ENCODE measurements at places on chromosomes 16 and 17.

DNA sequence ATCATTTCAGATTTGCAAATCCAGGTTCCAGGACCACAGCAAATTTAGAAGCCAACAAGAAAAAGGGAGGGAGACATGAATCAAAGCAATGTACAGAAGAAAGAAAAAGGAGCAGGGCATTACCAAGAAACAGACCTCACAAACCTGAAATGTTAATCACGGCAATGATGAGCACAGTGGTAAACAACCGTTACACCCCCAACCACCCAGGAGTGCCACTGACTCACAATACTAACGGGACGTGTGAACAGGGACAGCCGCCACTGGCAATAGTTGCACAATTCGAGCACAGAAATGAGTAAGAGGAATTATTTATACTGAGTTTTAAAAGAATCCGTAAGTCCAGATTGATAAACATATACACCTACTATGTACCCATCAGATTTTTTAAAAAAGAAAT, 13.8 kb downstream of the USP22 start:
- no peak for DNase-seq

DNA sequence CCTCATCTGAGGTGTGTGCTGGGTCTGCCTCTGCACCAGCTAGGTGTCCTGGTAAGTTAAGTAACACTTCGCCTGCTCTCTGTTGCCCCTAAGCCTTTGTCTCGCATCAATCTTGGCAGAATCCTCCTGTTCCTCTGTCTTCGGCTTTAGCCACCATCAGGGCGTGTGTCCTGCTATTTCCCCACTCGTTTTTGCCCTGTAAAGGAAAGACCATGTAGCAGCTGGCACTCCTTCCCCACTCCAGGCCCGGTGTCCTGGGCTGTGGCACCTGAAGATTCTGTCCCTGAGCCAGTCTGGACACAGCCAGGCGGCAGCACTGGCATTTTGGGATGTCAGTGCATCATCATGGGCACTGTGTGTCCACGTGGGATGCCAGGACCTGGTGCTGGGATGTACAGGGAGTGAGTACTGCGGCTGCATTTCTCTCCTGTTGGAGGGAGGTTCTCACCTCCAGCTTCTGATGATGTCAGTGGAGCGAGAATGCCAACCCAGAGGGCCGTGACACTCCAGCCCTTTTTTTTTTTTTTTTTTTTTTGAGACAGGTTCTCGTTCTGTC, 26.2 kb upstream of the FOXK2 start:
- DNase-seq: no peak

- DNase-seq: no peak
Observed at GRCh38 chr16:67283039-67283825, 3.9 kb downstream of the PLEKHG4 start.

- DNase-seq: no peak
Observed at GRCh38 chr16:50957056-50957455, 194.0 kb downstream of the SALL1 start.

DNA sequence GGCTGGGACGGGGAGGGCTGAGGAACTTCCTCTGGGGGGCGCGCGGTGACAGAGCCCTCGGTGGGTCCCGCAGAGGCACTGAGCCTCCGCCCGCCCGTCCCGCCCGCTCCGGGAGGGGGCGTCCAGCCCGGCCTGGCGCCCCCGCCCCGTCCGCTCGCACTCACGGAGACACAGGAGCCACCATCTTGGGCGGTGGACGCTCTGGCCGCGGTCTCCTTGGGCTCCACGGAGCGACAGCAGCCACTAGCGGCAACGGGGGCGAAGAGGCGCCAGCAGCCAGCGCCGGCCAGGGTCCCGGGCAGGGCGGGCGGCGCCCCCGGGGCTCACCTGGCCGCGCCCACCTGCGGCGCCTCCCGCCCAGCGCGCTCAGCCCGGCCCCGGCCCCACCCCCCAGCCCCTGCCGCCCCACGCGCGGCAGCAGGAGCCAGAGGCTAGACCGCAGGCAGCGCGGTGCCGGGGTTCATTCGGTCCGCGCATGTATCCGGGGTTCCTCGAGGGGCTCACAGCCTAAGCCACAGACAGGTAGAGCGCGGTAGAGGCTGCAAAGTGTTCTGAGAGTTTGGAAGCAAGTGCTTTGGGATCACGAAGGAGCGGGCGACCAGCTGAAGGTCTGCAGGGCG, at the start of gene C17orf113:
TSS of gene C17orf113 (minus strand) at position 209 of the 620 bp plus-strand sequence. CDS start 7,225 bp downstream, outside the sequence.
- DNase-seq: no peak

DNA sequence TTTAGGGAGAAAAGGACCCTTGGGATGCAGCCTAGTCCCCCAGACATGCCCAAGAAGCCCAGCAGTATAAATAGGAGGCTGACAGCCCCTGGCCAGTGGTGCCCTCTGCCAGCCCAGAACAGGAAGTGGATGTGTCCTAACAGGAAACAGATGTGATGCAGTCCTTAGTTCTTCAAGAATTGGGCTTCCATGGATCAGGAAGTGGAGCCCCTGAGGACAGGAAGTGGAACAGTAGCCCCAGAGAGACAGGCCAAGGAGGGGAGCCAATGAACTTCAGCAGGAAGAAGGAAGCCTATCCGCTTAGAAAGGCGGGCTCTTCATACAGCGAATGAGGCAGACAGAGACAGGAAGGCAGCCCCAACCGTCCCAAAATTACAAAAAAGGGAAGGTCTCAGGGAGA, 7.2 kb downstream of the CTF1 start:
- DNase-seq: no peak

DNA sequence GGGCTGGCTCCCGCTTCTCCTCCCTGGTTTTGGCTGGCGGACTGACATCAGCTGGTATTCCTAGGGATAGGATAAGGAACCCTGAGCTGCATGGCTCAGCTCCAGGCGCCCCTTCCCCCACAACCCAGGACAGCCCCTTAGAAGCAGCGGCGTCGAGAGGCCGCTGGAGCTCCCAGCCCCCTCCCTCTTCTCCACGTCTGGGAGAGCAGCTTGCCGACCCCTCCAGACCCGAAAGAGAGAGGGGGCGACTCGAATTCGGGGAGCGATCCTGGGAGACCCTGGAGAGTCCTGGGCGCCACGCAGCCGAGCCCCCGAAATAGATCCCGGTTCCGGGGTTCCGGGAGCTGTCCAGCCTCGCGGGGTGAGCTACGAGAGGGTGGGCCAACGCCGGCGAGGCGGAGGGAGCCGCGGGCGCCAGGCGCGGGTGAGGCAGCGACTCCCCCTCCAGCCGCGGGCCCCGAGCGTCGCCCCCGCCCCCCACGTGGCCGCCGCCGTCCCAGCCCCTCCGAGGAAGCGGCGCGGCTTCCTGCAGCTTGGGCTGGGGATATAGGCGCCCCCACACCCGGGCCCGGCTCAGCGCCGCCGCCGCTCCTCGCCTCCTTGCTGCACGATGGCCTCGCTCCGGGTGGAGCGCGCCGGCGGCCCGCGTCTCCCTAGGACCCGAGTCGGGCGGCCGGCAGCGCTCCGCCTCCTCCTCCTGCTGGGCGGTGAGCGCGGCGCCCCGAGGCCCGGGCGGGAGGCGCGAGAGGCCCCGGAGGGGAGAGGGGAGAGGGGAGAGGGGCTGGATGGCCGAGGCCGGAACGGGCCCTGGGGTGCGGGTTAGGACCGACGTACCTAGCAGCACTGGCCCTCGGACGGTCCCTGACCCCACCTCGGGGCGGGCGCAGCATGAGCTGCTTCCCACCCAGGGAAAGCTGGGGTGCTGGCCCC, at the start of gene RAMP2:
TSS of gene RAMP2 (plus strand) at position 576 of the 930 bp plus-strand sequence. CDS start at position 611, 35 bp downstream.
- no peak for DNase-seq

GRCh38 chr17:51739245-51739886, 419.1 kb downstream of the CA10 start:
- peak; percentile 96 for DNase-seq

DNA sequence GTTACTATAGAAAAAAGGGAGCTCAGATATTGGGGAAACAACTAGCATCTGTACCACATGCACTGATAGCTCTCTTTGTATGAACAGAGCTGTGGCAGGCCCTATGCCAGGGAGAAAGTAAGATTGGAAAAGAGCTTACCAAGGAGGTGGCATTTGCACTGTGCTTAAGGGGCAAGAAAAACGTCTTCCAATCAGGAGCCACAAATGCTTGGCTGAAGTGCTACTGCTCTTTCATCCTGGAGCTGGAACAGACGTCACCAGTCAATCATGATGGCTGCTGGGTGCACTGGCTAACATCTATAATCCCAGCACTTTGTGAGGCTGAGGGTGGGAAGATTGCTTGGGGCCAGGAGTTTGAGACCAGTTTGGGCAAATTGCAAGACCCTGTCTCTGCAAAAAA, 218.5 kb downstream of the SEC14L1 start:
- DNase-seq: no peak
